ENCODE measurements at places on chromosomes 6 and 20.
A peak's percentile ranks its signal among the peaks of the same experiment; 100 is the strongest.

- no peak for DNase-seq
These were observed 5.5 kb downstream of the CST1 start for GRCh38 chr20:23745247-23745646.

DNA sequence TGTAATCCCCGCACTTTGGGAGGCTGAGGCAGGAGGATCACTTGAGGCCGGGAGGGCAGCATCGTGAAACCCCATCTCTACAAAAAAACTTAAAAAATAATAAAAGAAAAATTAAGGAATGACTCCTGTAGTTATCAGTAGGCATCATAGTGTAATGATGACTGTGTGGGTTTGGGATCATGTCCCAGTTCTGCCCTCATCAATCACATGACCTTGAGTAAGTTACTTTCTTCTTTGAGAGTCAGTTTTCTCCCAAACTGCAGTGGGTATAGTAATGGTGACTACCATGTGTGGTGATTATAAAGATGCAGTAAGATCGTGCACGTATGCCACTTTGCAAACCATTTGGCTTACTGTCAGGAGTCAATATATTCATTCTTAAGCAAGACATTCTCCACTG lies 89.2 kb downstream of the TXNDC5 start:
- DNase-seq = peak; percentile 42

- DNase-seq = peak; percentile 80
These were observed 81.6 kb downstream of the C6orf118 start for GRCh38 chr6:165227644-165228329.

DNA sequence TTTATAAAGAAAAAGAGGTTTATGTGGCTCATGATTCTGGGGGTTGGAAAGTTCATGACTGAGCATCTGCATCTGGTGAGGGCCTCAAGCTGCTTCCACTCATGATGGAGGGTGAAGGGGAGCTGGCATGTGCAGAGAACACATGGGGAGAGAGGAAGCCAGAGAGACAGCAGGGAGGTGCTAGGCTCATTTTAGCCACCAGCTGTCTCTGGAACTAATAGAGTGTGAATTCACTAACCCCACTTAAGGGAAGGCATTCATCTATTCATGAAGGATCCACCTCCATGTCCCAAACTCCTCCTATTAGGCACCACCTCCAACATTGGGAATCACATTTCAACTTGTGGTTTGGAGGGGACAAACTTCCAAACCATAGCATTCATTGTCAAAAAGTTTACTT lies 137.3 kb upstream of the PMEPA1 start:
- DNase-seq = no peak

GRCh38 chr20:41538810-41539596 lies 79.2 kb downstream of the CHD6 start:
- no peak for DNase-seq

Data from GM03348 (cell line).